Spinal cord (tissue), 10 donors: ENCODE measurements at places on chromosomes 4 and X. TPM values are rescaled to one million over a fixed set of nuclear protein-coding genes. Genes with fewer than 3 reads are reported as not detected.
A peak's percentile ranks its signal among the peaks of the same experiment; 100 is the strongest.

- DNase-seq: peak; percentile 32
These were observed 504.2 kb upstream of the IGFBP7 start for GRCh38 chr4:57614257-57614932.

GRCh38 chrX:11893933-11894710, 136.1 kb downstream of the MSL3 start:
- DNase-seq: no peak

GRCh38 chr4:118834070-118834469, 1.9 kb downstream of the SEC24D start:
- no peak for DNase-seq

- no peak for DNase-seq
These were observed 108.3 kb upstream of the RBPJ start for GRCh38 chr4:26212528-26212927.

SLC9B1 gene
- total RNA-seq: 4.4 TPM

ARHGEF9 gene
- total RNA-seq: 59.0 TPM

DNAAF6 gene
- 0.59 TPM for total RNA-seq
